DMS53 (cell line): ENCODE measurements at places on chromosomes 5 and 9.
A peak's percentile ranks its signal among the peaks of the same experiment; 100 is the strongest.

DNA sequence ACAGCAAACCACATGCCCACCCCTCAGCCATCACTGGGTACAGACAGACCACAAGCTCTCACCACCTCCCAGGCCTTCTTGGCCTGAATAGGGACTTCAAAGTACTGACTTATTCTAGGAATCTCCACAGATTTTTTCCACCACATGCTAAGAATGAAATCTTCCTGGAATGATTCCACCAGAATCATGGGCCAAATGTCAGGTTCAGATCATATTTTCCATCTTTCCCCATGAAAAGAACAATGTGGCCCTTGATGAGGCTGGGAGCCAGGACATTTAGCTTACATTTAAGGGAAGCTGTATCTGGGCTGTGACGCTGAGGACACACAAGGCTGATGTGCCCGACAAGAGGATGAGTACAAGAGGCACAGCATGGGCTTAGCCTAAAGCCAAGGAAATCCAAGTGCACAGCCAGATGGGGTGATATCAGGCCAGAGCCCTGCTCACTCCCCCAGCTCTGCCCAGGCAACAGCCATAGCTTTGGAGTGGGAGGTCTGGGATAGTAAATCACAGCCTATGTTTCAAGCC is 28.1 kb downstream of the ACSL6 start:
- no peak for DNase-seq

DNA sequence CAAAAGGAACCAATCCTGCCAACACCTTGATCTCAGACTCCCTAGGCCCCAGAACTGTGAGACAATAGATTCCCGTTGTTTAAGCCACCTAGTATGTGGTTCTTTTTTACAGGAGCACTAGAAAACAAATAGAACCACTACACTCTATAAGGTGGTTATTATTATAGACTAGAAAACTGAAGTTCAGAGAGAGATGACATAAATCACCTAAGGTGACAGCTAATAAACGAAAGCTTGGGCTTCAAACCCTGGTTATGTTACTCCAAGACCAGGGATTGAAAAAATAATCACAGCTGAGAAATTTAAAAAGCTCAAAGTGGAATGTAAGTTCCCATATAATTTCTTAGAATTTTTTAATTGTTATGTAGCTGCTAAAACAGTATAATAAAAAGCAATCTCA is 716.2 kb upstream of the DMAC1 start:
- no peak for DNase-seq

DNA sequence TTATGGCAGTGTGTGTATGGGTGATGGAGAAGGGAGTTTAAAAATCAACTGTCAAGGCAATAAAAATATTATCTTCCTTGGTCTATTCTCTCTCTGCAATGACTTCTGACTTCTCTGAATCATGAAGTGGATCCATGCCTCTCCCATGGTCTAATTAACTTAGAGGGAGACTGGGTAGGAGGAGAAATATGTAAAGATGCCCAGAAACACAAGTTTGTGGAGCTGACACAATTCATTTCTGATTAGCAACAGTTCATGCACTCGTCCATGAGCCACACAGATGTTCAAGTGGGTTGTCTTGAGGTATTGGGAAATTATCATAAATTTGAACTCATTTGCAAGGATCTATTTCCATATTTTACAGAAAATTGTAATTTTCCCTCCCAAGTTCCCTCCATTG is 38.1 kb downstream of the INSYN2B start:
- no peak for DNase-seq

DNA sequence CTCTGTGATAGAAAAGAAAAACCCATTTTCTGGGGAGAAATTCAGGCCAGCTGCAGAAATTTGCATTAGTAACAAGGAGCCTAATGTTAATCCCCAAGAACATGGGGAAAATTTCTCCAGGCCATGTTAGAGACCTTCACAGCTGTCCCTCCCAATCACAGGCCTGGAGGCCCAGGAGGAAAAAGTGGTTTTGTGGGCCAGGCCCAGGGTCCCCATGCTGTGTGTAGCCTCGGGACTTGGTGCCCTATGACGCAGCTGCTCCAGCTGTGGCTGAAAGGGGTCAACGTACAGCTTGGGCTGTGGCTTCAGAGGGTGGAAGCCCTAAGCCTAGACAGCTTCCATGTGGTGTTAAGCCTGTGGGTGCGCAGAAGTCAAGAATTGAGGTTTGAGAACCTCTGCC is 27.0 kb upstream of the C7 start:
- no peak for DNase-seq

- DNase-seq: no peak
Observed at GRCh38 chr9:13358128-13358527, 78.6 kb upstream of the MPDZ start.

- DNase-seq: no peak
Observed at GRCh38 chr5:67983251-67984110, 232.1 kb upstream of the PIK3R1 start.

DNA sequence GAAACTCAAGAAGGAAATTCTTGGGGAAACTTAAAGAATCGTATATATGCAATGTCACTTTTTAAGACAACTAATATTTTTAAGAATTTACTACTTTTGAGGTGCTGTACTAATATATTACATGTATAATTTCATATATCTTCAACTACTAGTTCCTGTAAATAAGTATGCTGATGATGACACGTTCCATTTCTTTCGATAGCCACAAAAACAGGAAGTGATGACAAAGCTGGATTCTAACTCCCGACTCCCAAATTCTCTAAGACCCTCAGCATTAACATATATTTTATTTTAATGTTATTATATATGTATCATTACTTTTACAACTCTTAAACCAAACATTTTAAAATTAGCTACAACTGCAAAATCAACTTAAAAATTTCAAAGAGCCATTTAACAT is 74.8 kb downstream of the STK32A start:
- peak; percentile 36 for DNase-seq
